WERI-Rb-1 (cell line): ENCODE measurements at places on chromosomes 6 and 20.

DNA sequence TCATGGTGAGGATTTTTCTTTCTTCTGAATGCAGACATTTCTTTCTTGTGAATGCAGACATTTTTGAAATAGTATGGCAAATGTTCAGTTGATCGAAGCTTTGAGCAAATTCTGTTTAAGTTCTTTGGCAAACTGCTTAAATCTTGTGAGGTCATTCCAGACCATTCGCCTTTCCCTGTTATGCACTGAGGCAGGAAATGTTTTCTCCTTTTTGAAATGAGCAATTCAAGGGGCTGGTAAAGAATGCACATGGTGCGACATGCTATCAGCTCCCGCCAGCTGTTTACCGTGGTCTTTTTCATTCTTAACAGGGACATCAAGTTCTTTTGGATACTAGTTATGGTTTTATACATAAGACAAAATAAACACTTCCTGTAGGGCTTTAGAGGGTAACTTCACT is 112.0 kb upstream of the CCN2 start:
- DNase-seq, result no peak

DNA sequence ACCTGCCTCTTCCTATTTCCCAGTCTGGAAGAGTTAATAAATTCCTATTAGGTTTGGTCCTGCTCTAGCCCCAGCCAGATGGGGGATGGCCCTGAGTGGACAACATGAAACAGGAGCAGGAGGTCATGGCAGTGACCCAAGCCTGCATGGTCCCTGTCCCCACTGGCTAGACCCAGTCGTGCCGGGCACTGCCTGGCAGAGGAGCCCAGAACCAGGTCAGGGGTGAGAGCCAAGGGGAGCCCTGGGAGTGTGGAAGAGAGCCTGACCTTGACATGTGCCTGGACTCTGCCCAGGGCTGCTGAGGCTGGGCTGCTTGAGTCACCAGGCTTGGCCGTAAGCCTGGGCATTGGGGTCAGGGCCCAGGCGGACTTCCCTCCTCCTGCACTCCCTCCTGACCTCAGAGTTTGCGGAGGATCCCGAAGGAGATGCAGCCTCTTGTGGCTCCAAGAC is 3.6 kb downstream of the AVP start:
- no peak for DNase-seq

DNA sequence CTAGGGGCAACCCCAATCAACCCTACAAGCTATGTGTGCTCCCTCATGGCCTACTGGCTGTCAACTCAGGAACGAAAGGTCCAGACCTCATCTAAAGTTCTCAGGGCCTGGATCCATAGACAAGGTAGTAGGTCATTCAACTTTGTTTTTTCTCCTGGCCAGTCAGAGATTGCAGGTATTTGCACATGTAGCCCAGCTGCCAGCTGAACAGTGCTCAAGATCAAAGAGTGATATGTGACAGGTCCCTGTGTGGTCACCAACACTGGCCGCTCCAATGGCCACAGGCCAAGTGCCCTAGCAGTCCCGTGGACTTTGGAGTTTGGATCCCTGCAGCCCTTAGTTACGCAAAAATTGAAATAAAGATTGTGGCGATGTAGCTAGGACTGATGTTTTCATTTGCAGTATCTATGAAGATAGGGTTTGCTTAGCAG is 60.6 kb upstream of the ATXN1 start:
- no peak for DNase-seq

DNA sequence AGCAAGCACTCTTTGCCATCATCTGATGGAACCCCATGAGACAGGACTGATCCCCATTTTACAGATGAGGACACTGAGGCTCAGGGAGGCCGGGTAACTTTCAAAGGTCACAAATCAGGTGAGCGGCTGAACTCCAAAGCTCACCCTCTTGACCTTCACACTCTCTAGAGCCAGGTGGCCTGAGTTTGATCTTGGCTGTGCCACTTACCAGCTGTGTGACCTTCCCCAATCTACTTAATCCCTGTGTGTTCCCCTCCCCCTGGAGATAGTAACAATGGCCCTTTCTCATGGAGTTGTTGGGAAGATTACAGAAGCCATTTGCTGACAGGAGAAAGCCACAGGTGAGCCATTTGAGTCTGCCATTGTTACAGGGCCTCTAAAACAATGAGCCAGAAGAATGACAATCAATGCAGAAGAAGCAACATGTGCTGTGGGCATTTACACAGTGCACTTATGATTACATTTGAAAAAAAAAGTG is 34.5 kb downstream of the BMP7 start:
- DNase-seq, result no peak

GRCh38 chr6:5455142-5455541 is 193.8 kb downstream of the FARS2 start:
- no peak for DNase-seq

GRCh38 chr20:2518558-2518957 is 9.8 kb upstream of the ZNF343 start:
- DNase-seq, result no peak

- no peak for DNase-seq
These were observed 44.2 kb upstream of the TMEM217 start for GRCh38 chr6:37302086-37302686.

DNA sequence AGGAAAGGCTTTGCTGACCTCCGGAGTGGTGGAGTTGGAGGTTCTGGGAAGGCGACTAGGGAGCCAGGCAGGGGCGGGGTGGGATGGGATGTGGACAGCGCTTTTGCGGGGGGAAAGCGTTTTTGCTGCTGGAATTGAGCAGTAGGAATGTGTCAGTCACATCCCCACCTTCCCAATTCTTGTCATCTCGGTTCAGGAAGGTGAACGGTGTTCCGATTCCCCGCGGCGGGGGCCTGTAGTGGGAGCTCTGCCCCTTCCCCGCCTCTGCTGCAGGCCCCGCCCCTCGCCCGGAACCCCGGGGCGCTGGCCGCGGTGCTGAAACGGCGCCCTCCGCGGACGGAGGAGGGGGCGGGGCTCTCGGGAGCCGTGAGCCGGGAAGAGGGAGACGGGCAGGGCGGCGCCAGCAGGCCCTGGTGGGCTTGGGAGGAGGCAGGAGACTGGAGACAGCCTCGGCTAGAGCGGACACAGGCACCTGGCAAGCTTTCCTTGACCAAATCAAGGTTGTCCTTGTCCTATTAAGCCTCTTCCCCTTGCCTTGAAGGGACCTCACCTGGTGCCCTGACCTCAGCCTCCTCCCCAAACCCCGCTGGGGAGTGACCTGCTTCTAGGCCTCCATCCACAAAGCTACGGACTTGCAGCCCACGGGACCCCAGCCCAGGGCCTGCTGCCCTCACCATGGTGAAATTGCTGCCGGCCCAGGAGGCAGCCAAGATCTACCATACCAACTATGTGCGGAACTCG is at the start of gene LHFPL5:
LHFPL5 (plus strand) TSS at position 357 of the 741 bp plus-strand sequence; CDS start at position 676, 319 bp downstream.
- peak; percentile 91 for DNase-seq

GRCh38 chr20:24109537-24109936 is 121.0 kb upstream of the GGTLC1 start:
- DNase-seq, result no peak

DNA sequence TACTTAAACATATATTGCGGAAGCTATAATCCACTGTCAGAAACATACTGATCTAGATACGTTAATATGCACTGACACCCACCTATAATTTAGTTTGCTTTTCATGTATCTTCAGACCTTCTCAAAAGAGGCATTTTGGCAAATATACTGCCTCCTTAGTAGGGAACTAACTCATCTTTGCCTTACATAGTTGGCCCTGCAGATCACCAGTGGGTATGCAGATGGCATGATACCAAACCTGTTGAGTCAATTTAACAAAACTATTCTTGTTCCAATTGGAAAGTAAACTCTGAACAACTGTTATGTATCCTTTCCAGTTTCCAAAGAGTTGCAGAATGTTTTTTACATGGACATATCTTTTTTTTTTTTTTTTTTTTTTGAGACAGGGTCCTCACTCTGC is 35.6 kb upstream of the TBC1D20 start:
- no peak for DNase-seq

DNA sequence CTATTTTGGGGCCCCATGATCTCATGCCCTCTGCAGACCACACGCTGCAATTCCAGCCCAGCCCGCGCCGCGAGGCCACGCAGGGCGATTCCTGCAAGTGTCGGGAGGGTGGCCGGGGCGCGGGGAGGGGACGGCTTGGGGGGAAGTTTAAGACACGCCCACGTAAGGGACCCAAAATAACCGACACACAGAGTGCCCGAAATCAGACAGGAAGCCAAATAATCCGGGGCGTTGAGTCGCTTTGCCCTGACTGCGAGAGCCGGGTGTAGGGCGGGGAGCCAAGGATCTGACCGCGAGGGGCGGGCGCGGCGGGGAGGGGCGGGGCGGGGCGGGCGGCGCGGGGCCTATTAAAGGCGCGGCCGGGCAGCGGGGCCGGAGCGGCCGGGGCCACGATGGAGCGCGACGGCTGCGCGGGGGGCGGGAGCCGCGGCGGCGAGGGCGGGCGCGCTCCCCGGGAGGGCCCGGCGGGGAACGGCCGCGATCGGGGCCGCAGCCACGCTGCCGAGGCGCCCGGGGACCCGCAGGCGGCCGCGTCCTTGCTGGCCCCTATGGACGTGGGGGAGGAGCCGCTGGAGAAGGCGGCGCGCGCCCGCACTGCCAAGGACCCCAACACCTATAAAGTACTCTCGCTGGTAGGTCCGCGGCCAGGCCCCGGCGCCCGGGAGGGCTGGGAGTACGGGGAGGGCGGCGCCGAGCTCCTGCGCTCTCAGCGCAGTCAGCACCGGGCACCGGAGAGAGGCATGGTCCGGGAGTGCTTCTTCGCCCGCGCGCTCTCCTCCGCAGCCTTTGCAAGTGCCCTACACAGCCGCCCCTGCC is at the start of gene ENPP1:
ENPP1 (plus strand) TSS at position 377 of the 816 bp plus-strand sequence; CDS start at position 393, 16 bp downstream.
- DNase-seq, result peak; percentile 64

DNA sequence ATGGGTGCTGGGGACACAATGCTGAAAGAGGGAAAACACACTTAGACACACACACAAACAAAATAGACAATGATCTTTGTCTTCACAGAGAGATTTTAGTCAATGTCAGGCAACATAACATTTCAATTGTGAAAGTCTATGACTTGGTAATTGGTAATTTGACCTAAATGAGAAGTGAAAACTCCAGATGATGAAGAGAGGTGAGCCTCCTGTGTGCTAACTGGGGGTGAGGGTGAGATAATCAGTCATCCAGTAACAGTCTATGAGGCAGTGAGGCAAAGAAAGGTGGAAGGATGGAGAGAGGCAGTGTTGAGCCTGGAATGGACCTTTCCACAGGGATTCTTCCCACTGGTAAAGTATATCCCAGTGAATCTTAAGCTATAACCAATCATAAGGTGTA is 744.2 kb downstream of the MAFB start:
- DNase-seq, result no peak

- DNase-seq, result no peak
These were observed 194.4 kb downstream of the BMP7 start for GRCh38 chr20:57071954-57072583.

DNA sequence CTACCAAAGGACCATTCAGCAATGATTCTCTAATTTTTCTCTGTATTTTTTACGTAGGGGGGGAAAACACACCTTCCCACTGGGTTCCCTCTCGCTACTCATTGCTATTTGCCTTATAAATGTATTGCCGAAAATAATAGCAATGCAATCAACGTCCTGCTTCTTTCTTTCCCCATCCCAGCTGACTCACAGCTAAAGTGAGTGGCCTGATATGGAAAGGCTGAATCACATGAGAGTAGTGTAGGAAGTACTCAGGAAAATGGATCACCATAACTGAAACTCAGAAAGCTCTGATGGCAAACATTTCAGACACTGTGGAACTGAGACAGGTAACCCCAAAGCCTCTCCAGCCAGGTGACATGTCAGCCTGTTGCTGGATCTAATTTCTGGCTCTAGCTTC is 49.3 kb upstream of the SRPK1 start:
- DNase-seq, result no peak

DNA sequence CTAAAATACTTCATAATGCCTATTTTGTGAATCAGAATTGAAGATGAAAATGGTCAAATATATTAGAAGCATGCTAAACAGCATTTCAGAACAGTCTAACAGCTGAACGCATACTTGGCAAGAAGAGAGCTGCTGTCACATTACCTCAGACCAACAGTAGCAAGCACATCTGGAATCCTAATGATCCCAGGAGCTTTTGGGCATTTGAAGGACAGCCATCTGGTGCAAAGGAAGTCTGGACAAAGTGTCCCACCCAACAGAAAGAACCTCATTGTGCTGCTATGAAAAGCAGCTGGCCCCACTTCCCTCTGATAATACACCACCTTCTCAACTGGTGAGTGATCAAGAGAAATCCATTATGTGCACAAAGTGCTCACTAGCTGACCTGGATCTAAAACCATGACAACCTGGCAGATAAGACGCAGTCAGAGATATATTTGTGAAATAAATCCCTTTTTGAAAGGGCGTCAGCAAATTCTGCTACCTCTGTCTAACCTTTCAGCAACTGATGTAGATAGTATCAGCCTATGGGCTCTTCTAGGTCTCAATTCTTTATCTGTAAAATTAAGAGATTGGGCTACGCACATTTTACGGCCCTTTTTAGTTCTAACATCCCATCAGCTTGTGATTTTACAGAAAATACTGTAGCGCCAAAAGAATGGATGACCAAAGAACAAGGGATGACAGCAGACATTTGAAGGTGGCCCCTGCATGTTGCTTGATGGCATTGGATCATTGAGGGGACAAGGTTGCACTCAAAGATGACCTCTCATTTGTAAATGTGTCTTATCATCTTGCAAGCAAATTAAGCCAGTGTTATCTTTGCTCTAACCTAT is 78.7 kb downstream of the SGK1 start:
- DNase-seq, result no peak
